ENCODE measurements at places on chromosomes 5 and 9.

- no peak for DNase-seq
Observed at GRCh38 chr5:123964884-123965283, 452.9 kb downstream of the CSNK1G3 start.

DNA sequence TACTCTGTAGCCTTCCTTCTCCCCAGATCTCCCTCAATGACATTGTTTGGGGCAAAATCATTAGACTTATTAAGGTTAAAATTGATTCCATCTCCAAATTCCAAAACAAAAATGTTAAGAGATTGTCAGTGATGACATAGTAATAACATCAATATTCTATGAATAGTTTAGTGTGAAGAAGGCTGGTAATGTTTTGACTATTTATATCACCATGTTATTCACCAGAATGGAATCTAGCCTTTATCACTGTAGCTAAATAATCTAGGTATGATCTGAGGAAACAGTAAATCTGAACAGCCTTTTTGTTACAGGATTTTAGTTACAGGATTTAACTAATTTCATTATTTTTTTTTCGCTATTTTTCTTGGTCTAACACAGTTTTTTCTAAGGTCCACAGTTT lies 929 bp upstream of the PLPP6 start:
- no peak for DNase-seq

DNA sequence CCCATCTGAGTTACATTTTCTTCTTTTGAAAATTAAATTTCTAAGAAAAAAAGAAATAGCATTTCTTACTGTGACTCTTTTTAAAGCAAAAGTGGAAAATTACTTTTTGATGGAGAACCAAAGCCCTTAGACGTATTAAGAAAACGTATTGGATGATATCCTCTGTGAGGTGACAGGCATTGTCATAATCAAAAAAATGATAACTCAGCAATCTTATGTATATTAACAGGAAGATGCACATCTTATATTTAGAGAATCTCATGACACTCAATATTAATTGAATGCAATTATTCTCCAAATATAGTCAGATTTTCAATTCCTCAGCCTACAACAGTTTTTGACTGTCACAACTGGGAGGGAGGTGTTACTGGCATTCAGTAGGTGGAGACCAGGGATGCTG lies 25.1 kb downstream of the FGF10 start:
- no peak for DNase-seq

- no peak for DNase-seq
Observed at GRCh38 chr5:79529110-79529509, 15.2 kb upstream of the HOMER1 start.

- DNase-seq = no peak
Observed at GRCh38 chr5:90503596-90503995, 25.8 kb downstream of the LYSMD3 start.

DNA sequence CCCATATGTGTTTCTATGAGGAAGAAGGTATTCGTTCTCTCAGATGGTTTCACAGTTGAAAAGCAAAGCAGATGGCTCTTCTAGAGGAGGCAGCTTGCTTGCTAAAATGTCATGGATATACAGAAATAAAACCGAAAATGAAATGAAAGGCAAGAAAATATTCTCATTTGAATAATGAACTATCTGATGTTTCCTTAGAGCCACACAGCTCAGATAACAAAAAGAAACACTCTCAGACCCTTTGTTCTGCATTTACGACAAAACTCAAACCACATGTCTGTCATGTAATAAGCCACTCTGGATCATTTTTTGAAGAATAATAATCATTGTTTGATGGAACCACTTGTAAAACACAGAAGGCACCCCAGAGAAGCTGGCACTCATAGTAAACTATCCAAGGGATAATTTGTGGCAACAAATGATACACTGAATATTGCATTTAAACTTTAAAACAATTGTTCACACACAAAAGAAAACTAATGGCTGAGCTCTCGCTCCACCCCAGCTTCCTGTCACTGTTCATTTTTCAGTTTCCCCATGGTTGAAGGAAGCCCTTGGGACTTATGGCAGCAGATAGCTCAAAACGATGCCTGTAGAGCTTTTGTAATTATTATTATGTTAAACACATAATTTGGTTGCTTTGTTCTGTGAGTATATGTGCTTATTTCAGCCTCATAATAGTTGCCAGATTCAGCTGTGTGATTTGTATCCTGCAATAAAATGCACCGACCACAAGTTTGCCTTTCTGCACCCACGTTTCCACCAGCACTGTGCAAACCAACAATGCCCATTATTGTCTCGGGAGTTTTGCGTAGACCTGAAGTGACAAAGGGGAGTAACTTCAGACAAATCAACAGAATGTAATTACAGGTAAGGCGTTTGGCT lies 256.0 kb downstream of the TMEM167A start:
- no peak for DNase-seq

- DNase-seq = no peak
Observed at GRCh38 chr9:68841276-68842052, 136.4 kb downstream of the PIP5K1B start.

DNA sequence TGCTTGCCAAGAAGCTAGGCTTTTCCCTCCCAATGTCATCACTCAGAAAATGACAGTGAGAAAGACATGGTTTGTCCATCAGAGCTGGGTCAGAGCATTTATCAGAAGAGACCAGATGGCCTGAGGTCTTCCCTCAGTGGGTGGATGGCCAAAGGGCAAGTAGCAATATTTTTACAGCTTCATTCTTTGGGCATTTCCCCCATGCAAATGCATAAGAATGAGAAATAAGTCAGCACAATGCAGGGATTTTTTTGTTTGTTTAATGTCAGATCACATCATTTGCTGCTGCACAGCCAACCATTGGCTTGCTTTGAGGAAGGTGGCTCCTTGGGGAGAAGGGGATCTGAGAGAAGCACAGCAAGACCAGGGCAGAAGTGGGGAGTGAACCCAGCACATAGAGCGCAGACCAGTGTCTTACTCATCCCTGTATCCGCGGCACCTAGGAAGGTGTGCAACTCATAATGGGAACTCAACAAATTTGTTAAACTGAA lies 209.6 kb downstream of the SEMA6A start:
- no peak for DNase-seq

DNA sequence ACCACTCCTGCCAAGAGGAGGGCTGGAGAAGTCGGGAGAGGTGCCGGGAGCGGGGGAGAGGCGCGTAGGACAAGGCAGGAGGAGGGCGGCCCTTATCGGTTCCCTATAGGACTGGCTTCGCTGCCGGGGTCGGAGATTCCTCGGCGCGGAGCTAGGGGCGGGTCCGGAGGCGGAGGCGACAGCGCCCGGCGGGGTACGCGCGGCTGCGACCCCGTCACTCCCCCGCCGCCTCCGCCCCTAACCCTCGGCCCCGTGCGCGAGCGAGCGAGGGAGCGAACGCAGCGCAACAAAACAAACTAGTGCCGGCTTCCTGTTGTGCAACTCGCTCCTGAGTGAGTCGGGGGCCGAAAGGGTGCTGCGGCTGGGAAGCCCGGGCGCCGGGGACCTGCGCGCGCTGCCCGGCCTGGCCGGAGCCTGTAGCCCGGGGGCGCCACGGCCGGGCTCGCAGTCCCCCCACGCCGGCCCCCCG lies 2.0 kb downstream of the GLIS3 start:
- peak; percentile 45 for DNase-seq

DNA sequence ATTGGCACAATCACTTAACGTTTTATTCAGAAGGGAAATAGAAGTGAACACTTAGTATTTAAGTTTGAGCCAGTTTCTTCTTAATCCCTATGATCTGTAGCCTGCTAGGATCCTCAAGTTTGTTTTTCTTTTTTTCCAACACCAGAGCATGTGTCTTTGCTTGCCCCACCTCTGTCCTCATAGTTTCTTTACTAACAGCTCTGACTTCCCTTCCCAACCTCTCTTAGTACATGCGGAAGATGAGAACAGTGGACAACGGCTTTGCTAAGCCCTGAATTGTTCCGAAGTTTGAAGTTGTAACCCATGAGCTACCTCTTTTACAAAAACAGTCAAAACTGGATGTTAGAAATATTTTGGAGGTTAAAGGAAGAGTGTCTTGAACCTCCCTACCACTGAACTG lies 61.7 kb upstream of the TAF11L2 start:
- no peak for DNase-seq

GRCh38 chr5:7980881-7981280 lies 111.9 kb downstream of the MTRR start:
- no peak for DNase-seq

DNA sequence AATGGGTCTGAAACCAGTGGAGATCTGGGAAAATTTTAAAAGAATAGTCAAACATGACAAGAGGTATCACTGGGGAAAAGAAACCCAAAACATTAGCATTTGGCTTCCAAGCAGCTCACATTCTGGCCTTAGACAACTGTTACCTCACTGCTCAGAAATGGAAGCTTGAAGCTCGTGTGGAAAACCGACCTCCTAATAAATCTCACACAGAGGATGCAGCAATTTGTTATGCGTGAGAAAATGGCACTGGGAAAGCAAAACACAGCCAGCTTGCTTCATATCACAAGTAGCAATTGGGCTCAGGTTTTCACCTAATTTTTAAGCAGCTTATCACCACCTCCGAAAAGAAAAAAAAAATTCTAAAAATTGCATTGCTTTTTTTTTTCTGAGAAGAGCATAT lies 103.3 kb upstream of the TAS2R1 start:
- no peak for DNase-seq

- DNase-seq = no peak
Observed at GRCh38 chr9:13952906-13953305, 361.0 kb downstream of the NFIB start.

DNA sequence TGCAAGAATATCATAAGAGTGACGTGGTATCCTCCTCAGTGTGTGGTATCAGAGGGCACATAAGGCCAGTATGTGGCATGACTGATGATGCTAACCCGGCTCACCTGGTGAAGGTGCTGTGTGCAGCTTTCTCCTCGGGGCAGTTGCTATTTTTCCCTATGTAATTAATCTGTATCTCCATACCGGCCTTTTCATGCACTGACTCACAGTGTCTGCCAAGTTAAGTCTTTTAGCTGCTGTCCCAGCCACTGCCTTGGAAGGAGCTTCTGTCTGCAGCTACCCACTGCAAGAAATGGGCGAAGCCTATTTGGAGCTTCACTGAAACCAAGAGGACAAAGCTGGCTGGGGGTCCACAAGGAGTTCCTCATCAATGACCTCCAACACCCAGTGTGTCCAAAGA lies 46.0 kb downstream of the NXNL2 start:
- DNase-seq = no peak

- DNase-seq = no peak
Observed at GRCh38 chr5:134086225-134086942, 28.1 kb upstream of the TCF7 start.

DNA sequence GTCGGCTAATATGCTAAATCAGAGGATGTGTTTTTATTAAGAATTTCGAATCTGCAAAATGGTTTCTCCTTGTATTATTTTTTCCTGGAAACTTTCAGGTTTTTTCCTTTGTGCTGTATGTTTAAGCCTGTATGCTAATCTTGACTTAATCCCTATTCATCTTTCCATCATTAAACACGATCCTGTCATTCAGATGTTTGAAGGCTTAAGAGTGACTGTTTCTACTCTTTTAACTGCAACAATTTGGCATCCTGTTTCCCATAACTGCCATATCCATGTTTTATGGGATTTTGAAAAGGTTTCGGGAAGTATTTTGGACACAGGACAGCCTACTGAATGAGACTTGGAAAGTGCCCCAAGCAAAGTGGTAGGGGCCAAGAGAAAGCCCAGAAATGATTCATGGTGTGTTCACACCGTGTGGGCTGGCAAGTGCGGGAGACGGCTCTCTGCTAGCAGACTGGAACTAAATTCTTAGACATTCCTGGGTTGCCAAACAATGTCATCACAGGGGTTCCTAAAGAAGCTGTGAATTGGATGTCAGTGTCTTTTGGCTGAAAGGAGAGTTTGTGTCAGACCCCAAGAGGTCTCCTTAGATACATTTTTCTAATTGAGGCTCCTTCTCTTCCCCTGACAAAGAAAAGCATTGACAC lies 125.4 kb upstream of the ADAMTS16 start:
- no peak for DNase-seq

DNA sequence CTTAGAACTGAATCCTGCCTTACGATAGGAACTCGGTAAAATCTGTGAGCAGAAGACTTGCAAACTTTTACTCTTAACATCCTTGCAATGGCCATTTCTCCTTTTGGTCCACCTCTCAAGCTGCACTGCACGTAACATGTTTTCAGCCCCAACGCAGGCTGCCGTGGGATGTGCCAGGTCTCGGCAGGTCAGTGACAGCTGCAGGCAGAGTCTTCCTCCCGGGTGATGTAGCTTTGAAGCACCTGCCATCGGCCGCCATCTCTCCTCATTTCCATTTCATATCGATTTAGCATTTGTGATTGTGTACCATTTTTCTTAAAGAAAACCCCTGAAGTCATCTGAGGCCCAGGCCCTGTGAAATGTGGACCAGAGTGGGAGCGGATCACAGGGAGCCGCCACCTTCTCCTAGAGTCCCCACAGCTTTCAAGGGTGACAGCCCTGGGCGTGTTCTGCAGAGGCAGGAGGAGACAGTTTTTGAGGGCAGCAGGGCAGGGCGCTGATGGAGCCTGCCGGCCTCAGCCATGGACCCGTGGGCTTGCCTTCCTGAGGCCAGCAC lies 25.8 kb upstream of the LPCAT1 start:
- no peak for DNase-seq

DNA sequence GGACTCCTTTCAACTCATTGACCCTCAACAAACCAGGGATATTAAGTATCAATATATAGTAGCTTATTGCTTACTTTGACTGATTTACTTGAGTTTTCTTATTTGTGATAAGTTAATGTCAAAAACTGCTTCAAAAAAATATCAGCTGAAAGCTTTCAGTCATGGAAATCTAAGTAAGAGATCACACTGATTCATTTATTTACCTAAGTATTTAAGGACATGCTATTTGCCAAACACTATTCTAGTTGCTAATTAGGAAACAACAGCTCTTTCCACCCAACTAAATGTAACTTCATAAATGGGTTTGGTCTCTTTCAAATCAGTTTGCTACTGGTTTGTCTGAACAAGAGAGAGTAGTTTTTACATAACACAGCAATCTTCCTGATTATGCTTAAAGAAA lies 48.2 kb downstream of the CHD1 start:
- DNase-seq = no peak

DNA sequence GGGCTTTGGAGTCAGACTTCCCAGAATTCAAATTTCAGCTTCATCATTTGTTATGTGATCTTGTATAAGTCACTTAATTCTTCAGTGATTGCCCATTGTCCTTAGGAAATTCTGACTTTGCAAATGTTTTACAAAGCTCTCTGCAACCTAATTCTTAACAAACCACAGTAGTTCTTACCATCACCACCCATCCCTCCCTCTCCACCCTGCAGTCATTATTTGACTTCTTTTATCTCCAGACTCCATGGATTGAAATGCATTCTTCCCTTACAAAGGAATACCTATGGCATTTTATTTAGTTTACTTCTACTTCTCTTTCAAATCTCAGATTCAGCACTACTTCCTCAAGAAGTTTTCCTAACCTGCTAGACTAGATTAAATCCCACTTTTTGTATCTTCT lies 23.1 kb downstream of the SHLD3 start:
- DNase-seq = no peak

GRCh38 chr9:79986437-79986836 lies 414.7 kb downstream of the TLE4 start:
- DNase-seq = no peak

GRCh38 chr5:120014535-120014934 lies 385.2 kb downstream of the FAM170A start:
- DNase-seq = no peak

GRCh38 chr9:133978226-133978898 lies 13.8 kb downstream of the VAV2 start:
- DNase-seq = no peak

GRCh38 chr9:112180387-112180881 lies 5.3 kb upstream of the SUSD1 start:
- peak; percentile 52 for DNase-seq

- no peak for DNase-seq
Observed at GRCh38 chr5:168274406-168274805, 17.0 kb upstream of the WWC1 start.

- no peak for DNase-seq
Observed at GRCh38 chr5:68653471-68653870, 437.9 kb downstream of the PIK3R1 start.
